ENCODE measurements at places on chromosomes 2 and 18.
A peak's percentile ranks its signal among the peaks of the same experiment; 100 is the strongest.

GRCh38 chr2:188079196-188079595, 212.5 kb upstream of the GULP1 start:
- peak; percentile 84 for DNase-seq

DNA sequence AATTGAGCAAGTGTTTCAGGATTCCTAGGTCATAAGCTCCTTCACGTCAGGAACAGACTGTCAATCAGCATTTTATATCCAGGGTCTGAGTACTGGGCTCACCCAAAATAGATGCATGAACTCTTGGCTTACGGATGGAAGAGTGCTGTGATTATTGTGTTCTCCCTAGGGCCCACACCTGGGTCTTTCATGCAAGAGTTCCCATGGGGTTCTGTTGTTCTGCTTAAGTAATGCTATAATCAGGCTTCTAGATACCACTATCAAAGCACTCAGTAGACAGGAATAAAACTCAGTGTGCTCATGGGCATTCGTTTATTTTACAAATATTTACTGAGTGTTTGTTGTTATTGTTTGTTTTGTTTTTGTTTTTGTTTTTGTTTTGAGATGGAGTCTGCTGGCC, 46.4 kb upstream of the PMAIP1 start:
- DNase-seq = no peak

- DNase-seq = no peak
Observed at GRCh38 chr2:112463256-112463655, 18.7 kb upstream of the TTL start.

GRCh38 chr2:85605406-85606115, 3.1 kb upstream of the TMEM150A start:
- peak; percentile 72 for DNase-seq

- DNase-seq = no peak
Observed at GRCh38 chr2:120631236-120631635, 104.4 kb upstream of the GLI2 start.

DNA sequence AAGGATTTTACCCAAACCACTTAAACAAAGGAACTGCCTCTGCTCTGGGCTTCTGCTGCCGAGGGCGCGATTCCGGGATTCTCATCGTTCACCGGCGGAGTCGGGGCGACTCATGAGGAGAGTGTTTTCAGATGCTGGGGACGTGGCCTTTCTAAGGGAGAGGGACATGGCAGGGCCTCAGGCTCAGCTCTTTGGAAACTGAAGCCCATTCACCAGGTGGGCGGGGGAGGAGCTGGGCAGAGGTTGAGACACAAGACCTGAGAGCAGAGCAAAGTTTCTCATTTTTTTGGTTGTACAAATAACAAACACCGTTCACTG, 29.8 kb downstream of the NFATC1 start:
- DNase-seq = no peak

GRCh38 chr2:32457814-32458213, 101.0 kb downstream of the BIRC6 start:
- no peak for DNase-seq

DNA sequence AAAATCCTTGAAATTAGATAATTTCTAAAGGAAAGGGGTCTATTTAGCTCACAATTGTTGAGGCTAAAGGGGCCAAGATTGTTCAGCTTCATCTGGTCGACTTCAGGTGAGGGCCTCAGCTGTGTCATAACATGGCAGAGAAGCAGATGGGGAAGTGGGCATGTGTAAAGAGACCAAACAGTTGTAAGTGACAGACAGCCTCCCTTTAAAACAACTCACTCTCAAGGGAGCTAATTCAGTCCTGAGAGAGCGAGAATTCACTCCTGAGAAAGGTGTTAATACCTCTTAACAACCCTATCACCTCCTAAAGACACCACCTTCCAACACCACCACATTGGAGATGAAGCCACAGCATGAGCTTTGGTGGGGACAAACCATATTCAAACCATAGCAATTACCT, 62.4 kb downstream of the KCMF1 start:
- DNase-seq = no peak

- DNase-seq = peak; percentile 44
Observed at GRCh38 chr2:207975921-207976320, 49.4 kb downstream of the PLEKHM3 start.

DNA sequence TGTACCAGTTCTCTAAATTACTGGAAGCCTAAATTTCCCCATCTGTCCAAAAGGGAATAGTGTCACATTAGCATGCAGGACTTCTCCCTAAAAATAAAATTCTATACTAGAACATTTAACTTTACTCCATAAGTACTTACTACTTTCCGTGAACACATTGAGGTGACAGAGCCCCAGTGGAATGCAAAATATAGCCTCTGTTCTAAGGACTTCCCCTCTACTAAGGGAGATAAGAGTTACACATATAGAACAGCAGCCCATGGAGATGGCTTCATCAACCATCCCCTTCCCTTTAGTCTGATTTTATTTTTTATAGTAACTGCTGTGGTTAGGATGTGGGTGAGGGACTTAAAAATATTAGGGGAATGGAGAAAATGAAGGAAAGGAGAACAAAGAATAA, 68.9 kb upstream of the STPG4 start:
- peak; percentile 23 for DNase-seq

DNA sequence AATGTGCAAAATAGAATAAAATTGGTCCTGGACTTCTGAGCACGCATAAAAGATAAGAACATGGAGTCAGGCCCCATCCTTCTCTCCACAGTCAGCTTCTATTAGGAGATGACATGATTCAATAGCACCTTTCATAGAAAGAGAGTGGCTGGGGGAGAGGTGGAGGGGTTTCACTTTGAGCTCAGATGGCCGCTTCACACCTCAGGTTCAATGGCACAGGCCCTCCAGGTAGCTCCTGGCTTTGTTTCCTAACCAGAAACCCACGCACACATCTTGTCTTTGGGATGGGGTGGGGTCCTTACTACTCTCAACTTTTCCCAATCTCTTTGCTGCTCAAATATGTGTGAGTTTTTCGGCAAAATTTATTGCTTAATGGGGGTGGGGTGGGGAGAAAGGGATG, 332.3 kb downstream of the CLIP4 start:
- DNase-seq = no peak
